Endothelial cell (in vitro differentiated cells): ENCODE measurements at places on chromosomes 2 and 18. TPM values are rescaled to one million over a fixed set of nuclear protein-coding genes. Genes with fewer than 3 reads are reported as not detected.

The PSMA8 gene
- total RNA-seq, result not detected

The EVA1A gene
- total RNA-seq, result 19.9 TPM

The TBR1 gene
- total RNA-seq, result 0.08 TPM

The CNDP1 gene
- not detected for total RNA-seq

The CSRNP3 gene
- total RNA-seq, result 14.6 TPM

The ASXL2 gene
- total RNA-seq, result 33.4 TPM

The LOXHD1 gene
- total RNA-seq, result 0.23 TPM

- DNase-seq, result no peak
These were observed 58.1 kb upstream of the GPC1 start for GRCh38 chr2:240377366-240377765.

DNA sequence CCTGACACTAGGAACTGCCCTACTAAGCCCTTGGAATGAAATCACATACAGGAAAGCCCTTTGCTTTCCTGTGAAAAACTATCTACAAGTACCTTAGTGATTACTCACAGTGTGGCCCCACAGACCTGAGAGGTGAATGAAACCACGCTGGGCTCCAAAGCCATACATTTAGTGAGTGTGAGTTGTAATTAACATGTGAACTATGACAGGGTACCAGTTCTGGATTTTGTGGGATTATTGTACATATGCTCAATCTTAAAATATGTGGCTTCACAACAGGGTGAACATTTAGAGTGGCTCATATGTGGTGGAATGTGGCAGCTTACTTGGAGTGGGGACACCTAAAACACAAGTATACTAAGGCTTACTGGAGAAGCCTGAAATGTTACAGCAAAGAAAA is 12.3 kb downstream of the KCTD1 start:
- no peak for DNase-seq

- DNase-seq, result no peak
These were observed 193.0 kb upstream of the CYP26B1 start for GRCh38 chr2:72340665-72341064.

GRCh38 chr18:2597639-2598038 is 26.3 kb downstream of the NDC80 start:
- no peak for DNase-seq

GRCh38 chr2:160621748-160622147 is 128.1 kb upstream of the RBMS1 start:
- DNase-seq, result no peak

- no peak for DNase-seq
These were observed 8.0 kb downstream of the AGFG1 start for GRCh38 chr2:227479865-227480475.

DNA sequence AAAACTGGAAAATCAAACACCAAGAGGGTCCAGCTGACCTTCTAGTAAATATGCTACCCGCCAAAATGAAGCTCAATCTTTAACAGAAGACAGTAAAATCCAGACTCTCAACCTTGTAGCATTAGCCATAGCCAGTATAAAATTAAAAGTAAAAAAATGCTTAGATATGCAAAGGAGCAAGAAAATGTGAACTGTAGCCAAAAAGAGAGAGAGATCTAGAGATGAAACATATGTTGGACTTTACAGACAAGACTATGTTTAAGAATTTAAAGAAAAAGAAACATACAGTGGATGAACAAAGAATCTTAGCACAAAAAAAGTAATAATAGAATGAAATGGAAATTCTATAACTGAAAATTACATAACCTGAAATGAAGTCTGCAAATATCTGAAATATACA is 344.5 kb downstream of the LRATD1 start:
- DNase-seq, result no peak

DNA sequence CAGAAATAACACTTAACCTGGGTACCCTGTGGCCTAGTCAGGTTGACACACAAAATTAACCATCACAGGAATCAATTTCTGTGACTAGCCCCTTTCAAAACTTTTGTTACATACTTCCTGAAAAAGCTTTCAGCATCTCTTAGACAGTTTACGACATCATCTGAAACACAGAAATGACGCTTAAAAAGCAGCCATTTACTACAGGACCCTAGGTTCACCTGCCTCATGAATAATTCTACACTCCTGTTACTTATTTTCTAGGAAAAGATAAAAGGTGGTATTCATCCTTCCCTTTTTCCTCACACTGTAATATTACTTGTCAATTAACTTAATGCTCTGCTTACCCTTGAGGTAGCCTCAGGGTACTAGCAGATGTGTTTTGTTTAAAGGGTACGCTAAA is 388.4 kb downstream of the IRS1 start:
- no peak for DNase-seq

DNA sequence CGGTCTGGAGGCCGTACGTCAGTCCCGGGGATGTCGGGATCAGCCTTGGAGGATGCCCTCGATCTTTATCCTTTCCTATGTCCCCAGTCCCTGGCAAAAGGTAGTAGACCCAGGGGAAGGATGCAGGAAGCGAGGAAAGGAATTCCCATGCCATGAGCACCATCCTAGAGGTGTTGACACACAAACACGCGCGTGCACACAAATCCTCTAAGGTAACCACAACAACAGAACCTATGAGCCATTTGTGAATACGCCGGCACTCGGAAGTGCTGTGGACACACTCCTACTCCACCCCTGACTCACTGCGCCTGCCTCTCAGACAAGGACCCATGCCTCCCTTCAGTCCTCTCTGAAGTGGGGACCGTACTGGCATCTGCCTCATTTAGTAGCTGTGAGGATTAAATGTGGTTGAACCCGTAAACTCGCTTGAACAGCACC is 11.3 kb upstream of the MLPH start:
- no peak for DNase-seq

- no peak for DNase-seq
These were observed 113.9 kb upstream of the LTBP1 start for GRCh38 chr2:32832821-32833220.

DNA sequence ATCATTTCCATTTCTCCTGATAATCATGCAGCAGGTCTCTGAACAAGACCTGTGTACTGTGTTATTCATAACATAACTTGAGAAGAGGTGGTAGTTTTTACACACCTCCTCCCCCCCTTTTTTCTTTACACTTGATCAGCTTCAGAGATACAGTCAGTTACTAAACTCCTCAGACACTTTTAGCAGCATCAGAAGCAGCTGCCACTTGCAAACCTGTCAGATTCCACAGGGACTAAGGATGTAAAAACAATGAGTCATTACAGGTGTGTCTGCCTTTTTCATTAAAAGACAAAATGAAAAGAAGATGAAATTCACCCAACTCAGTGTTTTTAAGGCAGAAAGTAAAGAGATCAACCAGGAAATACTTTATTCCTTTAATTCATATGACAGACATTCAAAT is 254.0 kb downstream of the NRXN1 start:
- no peak for DNase-seq

DNA sequence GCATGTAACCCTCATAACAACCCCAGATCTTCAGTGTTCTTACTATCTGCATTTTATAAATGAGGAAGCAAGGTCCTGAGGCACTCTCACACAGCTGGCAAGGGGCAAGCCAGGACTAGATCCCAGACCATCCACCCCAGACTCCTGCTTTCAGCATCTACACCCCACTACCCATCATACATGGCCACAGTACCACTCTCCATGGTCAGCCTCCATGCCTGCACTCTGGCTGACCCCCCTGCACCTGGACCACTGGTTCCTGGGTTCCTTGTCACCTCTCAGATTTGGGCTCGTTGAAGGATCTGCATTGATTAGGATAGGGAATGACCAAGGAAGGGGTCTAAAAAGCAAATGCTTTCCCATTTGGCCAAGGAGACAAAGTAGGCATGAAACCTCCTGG is 36.0 kb upstream of the TEX51 start:
- DNase-seq, result no peak

DNA sequence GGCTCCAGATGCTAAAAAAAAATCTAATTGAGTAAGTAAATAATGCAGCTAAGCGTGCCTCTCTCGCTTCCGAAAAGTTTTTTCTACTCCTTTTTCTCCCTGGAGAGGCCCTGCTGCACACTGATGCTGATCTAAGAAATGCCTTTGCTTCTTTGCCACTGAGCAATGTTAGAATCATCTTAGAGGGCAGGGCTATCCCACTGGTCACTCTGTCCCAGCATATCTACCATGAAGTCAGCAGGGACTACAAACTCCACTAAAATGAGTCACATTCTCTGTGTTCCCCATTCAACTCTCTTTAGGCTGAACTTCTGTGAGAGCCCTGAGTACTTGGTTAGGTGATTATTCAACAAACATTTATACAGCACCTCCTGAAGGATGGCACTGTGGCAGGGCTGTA is 127.6 kb upstream of the LYPD1 start:
- DNase-seq, result no peak

- no peak for DNase-seq
These were observed 96.5 kb downstream of the RBM43 start for GRCh38 chr2:151165105-151165684.

GRCh38 chr18:75003764-75004690 is 204.9 kb downstream of the PTGR3 start:
- no peak for DNase-seq

DNA sequence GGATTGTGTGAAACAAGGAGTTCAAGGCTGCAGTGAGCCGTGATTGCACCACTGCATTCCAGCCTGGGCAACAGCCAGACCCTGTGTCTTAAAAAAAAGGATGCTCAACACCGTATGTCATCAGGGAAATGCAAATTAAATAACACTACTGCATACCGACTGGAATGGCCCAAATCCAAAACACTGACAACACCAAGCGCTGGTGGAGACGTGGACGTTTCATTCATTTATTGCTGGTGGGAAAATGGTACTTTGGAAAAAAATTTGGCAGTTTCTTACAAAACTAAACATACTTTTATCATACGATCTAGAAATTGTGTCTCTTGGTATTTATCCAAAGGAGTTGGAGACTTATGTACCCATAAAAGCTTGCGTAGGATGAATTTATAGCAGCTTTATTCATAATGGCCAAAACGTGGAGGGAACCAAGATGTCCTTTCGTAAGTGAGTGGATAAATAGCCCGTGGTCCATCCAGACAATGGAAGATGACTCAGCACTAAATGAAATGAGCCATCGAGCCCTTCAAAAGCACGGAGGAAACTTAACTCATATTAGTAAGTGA is 24.2 kb downstream of the NEU4 start:
- DNase-seq, result no peak

DNA sequence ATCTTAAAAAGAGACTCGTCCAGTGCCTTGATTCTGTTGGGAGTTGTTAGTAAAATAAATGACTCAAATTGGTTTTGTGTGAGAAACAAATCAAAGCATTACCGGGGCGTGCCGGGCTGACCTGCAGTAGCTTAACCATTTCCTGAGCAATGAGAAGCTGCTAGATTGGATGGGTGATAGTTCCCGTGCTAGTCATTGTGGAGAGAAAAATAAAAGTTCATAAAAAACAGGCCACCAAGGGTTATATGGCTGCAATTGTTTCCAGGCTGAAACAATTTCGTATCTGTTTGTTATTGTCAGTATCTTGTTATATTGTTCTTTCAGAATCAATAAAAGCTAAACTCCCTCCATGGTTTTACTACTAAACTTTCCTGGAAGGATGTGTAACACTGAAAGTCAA is 314.4 kb downstream of the MTX2 start:
- no peak for DNase-seq

- no peak for DNase-seq
These were observed 67.3 kb downstream of the CTNNA2 start for GRCh38 chr2:79580175-79580574.
